ENCODE measurements at places on chromosomes 2 and 18. TPM values are rescaled to one million over a fixed set of nuclear protein-coding genes. Genes with fewer than 3 reads are reported as not detected.

CROCC2 gene
- total RNA-seq = not detected

ALK gene
- total RNA-seq = 0.19 TPM

ANKRD30BL gene
- 0.19 TPM for total RNA-seq

SLC16A14 gene
- 3.5 TPM for total RNA-seq

ABCG5 gene
- not detected for total RNA-seq

MROH2A gene
- total RNA-seq = 0.71 TPM

FSIP2 gene
- total RNA-seq = 0.57 TPM

LPIN1 gene
- total RNA-seq = 15.6 TPM

FIGN gene
- 0.09 TPM for total RNA-seq

PDE1A gene
- total RNA-seq = 7.7 TPM

CRYBA2 gene
- total RNA-seq = 0.14 TPM

NETO1 gene
- 0.33 TPM for total RNA-seq

GKN2 gene
- 0.24 TPM for total RNA-seq

TEKT4 gene
- total RNA-seq = 0.05 TPM

FLACC1 gene
- 1.7 TPM for total RNA-seq

ZNF804A gene
- 0.09 TPM for total RNA-seq

LRRC30 gene
- total RNA-seq = 0.14 TPM

MTCL1 gene
- total RNA-seq = 11.0 TPM

ARPC2 gene
- total RNA-seq = 368 TPM

DES gene
- 3.4 TPM for total RNA-seq

PPP1R1C gene
- total RNA-seq = 35.9 TPM
